A673 (cell line): ENCODE measurements at places on chromosomes 6 and 20. TPM values are rescaled to one million over a fixed set of nuclear protein-coding genes. Genes with fewer than 3 reads are reported as not detected.
A peak's percentile ranks its signal among the peaks of the same experiment; 100 is the strongest.

GRCh38 chr20:52432740-52433139 lies 241.2 kb upstream of the ZFP64 start:
- no peak for DNase-seq

GRCh38 chr6:135310291-135310690 lies 129.2 kb downstream of the MYB start:
- no peak for DNase-seq

KIF25 gene
- 0.39 and 1.2 TPM in 2 replicates for total RNA-seq

- peak; percentile 48 for DNase-seq
Measured at GRCh38 chr6:20791944-20792343, 257.7 kb downstream of the CDKAL1 start.

DNA sequence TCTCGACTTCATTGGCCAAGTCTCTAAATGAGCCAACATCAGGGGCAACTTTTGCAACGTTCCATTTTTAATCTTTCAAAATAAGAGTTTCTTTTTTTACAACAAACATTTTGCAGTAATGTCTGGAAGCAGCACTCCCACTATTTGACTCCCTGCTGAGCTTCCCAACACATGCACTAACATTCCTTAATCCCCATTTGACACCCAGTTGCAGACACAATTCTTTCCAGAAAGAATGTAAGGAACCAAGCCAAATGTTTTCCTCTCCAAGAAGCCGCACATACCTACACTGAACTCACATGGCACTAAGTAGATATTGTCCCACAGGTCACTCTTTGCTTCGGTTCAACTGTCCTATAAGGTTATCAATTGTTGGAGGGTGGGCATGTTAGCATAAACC lies 165.6 kb downstream of the GRM1 start:
- DNase-seq = no peak

DNA sequence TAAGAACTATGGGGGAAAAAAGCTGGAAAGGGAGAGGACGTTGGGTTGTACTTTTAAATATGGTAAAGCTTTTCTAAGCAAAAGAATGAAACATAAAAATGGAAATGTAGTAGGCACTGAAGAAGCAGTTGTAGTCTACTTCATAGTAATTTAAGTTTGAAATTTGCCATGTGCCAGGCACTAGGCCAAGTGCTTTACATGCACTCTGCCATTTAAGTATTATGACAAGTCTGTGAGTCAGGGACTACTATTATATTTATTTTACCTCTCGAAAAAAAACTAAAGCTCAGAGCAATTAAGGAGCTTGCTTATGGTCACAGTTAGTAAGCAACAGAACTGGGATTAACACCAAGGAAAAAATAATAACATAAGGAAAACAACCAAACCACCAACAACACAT lies 257.8 kb downstream of the GMDS start:
- peak; percentile 19 for DNase-seq

DNA sequence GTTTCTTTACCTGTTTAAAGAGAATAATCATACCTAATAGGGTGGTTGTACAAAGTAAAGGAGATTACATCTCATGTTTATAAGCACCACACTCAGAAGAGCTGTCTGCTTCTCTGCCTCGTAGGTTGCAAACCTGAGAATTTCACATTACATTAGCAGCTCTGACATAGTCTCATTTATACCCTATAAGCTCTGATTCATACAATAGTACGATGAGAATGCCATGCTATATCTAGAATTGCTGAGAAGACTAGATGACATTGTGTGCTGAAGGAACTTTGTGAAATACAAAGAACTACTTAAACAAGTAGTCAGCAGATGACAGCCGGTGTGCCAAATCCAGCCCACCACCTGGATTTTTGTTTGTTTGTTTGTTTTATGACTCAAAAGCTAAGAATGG lies 121.2 kb downstream of the ADAT2 start:
- no peak for DNase-seq

GRCh38 chr20:62133051-62133845 lies 9.9 kb downstream of the PSMA7 start:
- no peak for DNase-seq

DNA sequence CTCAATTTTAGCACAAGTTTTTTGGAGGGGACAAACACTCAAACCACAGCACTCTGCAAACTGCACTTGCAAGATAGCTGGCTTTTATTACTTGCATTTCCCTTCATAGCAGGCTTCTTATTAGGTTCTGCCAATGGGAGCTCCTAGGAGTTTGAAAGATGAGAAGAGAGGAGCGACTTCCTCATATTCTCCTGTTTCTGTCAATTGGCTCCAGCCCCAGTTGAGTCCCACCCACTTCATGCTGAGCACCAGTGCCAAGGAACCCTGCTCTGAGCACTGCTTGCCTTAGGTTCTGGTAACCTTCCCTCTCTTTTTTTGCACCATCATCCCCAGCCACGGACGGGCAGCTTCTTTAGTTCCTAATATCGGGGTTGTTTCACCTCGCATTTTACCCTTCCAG lies 67.9 kb downstream of the PSMB1 start:
- peak; percentile 63 for DNase-seq

RAB32 gene
- 2.0 and 2.6 TPM in 2 replicates for total RNA-seq

LY6G6D gene
- not detected in 2 replicates for total RNA-seq

DNA sequence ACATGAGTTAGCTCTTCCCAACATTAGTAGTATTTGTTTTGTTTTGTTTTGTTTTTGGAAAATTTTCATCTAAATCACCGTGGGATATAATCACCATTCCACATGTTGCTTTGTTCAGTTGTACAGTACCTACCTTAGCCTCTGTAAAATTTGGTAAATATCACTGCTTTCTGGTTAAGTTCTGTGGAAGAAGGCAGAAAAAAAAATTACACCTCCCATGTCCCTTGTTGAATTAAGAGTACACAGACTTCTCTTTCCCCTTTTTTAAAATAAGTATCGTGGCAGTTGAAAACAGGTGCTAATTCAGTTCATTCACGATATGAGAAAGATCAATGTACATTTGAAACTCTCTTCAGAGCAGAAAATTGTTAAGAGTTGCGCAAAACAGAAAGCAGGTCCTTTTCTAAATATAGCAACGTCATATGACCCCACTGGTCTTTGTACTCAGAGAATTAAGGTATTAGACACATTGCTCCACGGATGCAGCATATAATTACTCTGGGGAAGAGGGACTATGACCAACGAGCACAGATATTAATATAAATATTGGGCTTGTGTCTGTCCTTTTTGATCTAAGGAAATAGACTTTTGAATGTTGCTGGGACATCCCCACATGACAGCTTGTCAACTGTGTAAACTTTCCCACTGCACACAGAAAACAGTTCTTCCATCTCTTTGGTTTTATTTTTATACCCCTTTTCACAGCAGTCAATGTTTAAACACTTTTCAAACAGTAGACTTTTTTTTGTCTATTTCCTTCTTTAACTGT lies 58.6 kb upstream of the ZNF217 start:
- no peak for DNase-seq

GRCh38 chr6:85493389-85493788 lies 43.5 kb downstream of the NT5E start:
- no peak for DNase-seq

GRCh38 chr6:35328108-35328723 lies 14.1 kb upstream of the PPARD start:
- no peak for DNase-seq

- peak; percentile 24 for DNase-seq
Measured at GRCh38 chr6:8080362-8081151, 16.4 kb upstream of the BLOC1S5 start.

OR2B6 gene
- 0.32 and 0.46 TPM in 2 replicates for total RNA-seq

DNA sequence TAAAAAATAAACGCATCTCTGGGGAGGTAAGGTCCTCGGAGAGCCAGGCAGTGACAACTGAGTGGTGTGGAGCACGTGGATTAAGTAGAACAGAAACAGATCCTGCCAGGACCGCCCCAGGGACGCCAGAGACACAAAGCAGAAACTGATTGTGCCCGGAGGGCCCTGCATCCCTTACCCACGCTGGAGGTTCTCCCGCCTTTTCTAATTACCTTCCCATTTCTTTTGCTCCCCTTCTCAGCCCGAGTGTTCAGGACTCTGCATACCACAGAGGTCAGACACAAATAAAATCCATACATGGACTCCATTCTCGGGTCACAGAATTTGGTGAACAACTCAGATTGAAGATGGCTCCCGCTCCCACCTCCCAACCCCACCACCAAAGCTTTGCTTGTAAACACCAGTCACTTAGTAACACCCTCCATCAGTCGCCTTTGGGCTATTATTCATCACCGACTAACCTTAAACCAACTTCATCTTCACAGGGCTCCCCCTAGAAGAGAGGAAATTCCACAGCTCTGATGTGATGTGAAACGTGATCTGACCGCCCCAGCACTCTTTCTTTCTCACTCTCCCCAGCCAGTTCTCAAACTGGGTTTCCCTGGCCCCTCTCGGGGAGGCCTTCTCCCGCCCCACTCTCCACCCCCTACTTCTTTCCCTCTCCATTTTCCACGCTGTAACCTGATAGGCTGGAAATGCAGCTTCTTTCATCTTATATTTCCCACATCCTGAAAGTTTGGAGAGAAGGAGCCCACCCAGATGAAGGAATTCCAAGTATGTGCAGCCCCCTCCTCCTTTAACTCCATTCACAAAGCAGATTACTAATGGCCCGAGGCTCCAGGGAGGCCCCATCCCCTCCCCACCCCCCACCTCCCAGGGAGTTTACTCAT lies 32.5 kb upstream of the PIM1 start:
- DNase-seq = peak; percentile 89

DEFB124 gene
- not detected in 2 replicates for total RNA-seq

MROH8 gene
- 1.6 and 2.0 TPM in 2 replicates for total RNA-seq

PBOV1 gene
- not detected in 2 replicates for total RNA-seq

TP53INP2 gene
- 7.2 and 8.4 TPM in 2 replicates for total RNA-seq

GRCh38 chr20:41440882-41441281 lies 74.3 kb upstream of the EMILIN3 start:
- DNase-seq = no peak

GRCh38 chr20:56202493-56203077 lies 45.9 kb upstream of the MC3R start:
- DNase-seq = no peak

SLC22A7 gene
- not detected in 2 replicates for total RNA-seq

KCNB1 gene
- total RNA-seq = 0.81 TPM in 1 of 2 replicates, not detected in the other

- DNase-seq = peak; percentile 68
Measured at GRCh38 chr6:26155061-26155930, 68.1 kb downstream of the HFE start.

- no peak for DNase-seq
Measured at GRCh38 chr6:145885431-145885830, 70.8 kb upstream of the FBXO30 start.

GRCh38 chr6:138765896-138766655 lies 7.5 kb upstream of the CCDC28A start:
- DNase-seq = peak; percentile 61

- no peak for DNase-seq
Measured at GRCh38 chr6:157693867-157694266, 129.2 kb upstream of the SNX9 start.

SPATA2 gene
- 9.2 and 9.7 TPM in 2 replicates for total RNA-seq

SIRPB1 gene
- not detected in 2 replicates for total RNA-seq

DNA sequence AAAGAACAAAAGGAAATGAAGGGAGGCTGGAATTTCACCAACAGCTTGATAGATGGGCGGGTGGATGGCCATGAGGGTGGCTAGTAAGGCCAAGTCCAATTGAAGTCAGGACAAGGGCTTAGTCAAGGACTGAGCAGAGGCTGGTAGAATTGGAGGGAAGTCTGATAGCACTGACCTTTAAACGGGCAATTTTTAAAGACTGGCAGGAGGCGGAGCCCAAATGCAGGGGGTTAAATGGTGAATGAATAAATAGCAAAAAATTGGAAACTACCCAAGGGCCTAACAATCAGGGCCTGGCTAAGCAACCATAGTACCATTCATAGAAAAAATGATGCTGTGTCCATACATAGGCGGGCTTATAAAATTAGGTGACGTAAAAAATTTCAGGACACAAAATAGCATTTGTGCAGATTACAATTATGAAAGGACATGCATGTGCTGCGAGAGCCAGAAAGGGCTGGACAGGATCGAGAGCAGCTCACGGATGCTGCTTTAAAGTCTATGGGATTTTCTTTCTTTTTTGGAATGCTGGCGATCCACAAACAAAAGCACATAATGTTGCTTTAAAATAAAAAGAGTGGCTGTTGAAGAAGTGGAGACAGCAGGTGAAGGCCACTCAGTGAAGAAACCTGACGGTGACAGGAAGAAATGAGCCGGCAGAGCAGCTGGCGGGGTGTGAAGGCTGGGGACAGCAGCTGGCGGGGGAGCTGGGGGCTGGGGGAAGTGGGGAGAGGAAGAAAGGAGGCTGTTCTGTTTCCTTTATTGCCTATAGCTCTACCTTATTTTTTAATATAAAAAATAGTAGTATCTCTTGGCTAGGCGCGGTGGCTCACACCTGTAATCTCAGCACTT lies 42.8 kb upstream of the TAF8 start:
- no peak for DNase-seq

DNA sequence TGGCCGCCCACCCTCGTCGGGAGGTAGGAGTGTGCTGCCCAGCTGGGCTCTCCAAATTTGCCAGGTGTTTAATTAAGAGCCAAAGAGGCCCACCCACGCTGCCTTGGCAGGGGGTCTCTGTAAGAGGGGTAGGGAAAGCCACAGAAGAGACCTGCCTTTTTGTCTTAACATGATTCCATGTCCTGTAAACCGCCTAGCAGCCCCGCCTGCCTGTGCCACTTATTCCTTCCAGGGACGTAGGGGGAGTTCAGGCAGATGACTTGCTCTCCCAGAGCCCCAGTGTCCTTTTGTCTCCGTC lies 2.1 kb downstream of the FAM210B start:
- no peak for DNase-seq

LY6G6F gene
- not detected in 2 replicates for total RNA-seq

GNL1 gene
- total RNA-seq = 93.2 and 101 TPM in 2 replicates
